Fibroblast of lung (primary cell): ENCODE measurements at places on chromosomes 2 and 18.

DNA sequence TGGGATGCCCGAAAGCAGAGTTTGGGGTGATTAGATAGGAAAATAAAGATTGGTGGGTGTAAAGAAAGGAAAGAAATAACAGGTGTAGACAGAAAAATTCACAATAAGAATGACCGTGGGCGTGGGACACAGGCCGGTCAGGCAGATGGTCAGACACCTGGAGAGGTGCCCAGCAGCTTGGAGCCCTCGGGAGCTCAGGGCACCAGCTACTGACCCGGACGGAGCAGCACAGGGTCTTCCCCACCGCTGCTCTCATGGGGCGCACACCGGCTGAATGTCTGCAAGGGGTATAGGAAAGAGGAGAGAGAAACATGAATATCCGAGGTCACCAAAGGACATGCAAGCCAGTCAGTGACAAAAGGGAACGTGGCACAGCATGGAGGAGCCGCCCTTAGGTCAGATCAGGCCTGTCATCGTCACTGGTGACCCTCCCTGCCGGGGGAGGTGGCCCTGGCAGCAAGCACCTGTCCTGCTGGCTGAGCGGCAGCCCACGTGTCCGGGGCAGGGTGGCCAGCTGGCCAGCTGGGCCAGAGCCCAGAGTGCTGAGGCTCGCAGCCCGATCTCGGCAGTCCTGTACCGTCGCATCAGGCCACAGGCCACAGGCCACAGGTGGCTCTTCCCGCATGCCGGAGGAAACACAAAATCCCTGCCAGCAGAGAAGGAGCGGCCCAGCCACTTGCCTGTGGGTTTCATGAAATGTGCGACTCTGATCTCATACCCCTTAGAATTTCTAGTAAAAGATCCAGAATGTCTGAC, 112.0 kb upstream of the NDUFV2 start:
- DNase-seq = peak; percentile 68

DNA sequence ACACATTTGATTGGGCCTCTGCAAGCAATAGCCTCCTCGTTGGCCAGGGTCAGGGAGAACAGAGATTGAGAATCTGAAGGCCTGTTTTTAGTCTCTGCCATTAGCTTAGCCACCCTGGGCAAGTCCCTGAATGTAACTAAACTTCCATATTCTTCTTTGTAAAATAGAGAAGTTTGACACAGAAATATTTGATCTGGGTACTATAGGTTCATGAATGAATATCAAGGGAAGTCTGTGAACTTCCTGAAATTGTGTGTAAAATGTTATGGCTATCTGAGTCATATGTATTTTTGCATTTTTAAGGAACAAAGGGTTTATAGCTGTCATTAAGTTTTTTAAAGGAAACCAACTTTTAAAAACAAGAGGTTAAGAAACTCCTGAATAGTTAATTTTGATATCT, 23.2 kb downstream of the RND3 start:
- DNase-seq = no peak

GRCh38 chr18:10585260-10585659, 59.4 kb downstream of the NAPG start:
- no peak for DNase-seq

- peak; percentile 66 for DNase-seq
Measured at GRCh38 chr2:119704670-119705120, 25.7 kb downstream of the TMEM177 start.

DNA sequence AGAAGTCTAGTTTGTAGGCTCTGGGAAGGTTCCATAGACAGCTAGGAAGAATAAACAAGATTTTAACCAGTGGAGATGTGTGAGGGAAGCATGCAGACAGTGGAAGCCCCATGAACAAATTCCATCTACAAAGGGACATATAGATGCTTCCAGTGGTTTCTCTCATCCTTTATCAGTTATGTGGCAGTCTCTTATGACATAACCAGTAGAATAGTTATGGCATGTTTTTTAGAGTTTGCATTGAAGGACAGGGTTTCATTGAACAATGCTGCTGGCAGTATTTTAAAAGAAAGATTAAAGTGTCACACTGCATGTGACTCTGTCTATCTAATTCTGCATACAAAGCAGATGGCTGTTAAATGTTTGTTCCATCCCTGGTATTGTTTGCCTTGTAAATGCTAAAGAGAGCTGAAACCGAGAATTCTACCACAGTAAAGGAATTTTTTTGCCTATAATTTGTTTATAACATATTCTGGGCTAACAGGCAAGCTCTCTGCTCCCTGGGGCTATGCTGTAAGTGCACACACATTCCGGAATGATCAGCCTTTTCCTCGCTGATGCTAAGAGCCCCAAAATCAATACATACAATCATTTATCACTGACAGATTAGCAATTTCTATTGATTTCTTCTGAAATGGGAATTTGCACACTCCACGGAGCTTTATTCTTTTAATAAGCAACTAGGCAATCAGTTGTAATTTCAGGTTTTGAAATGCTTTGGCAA, 76.8 kb upstream of the PELI1 start:
- no peak for DNase-seq

DNA sequence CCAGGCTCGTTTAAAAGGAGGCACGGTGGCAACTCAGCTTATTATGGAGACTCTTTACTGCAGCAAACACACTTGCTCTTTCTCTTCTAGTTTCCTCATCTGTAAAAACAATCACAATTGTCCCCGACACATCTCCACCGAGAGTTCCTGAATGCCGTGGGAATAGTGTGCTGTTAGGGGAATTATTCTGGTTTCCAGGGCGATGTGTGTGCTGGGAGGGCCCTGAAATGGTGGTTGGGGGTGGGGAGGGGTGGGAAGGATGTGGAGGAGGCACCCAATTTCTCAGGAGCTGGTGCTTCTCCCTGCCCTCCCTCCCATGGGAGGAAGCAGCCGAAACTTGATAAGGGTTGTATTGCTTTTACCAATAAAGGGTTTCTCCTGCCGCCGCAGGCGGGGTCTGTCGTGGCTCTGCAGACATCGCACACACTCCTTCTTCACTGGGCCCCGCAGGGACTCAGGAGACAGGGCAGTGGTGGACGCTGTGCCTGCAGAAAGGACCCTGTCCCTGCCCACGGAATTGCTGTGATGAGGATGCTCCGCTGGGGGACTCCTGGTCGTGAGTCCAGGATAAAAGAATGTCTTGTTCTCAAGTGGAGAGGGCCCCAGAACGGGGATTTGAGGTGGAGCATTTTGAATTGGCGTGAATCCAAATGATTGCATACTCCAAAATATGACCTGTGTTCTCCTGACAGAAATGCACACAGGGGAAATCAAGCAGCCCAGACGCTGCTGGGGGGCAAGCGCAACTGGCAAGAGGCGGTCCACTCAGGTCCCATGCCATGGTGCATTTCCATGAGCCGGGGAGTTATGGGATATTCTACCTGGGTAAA, 119.2 kb downstream of the ACKR3 start:
- no peak for DNase-seq

DNA sequence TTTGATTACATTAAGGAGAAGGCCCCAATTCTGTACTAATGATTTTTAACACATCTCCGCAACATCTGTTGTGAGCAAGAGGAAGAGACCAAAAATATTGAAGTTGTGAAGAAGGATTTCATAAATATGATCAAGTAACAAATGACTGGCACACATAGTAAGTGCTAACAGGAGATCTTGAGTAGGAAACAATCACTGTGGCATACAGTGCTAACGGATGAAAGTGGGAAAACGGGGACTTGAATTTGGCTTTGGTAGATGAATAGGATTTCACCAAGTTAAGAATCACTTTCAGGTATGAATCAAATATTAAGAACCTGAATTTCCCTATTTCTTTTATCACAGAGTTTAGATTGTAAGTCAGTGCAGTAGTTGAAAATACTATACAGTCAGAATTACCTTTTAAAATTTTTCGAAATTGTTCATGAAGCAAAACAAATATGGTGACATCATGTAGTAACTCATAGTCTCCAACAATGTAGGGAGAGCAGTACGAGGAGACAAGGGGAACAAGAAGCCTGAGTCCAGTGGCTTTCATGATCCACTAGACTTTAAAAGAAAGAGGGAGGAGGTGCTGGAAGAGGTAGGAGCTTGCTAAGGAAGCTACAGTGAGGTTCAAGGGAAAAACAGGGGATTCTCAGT, 16.3 kb downstream of the CWC22 start:
- DNase-seq = no peak

DNA sequence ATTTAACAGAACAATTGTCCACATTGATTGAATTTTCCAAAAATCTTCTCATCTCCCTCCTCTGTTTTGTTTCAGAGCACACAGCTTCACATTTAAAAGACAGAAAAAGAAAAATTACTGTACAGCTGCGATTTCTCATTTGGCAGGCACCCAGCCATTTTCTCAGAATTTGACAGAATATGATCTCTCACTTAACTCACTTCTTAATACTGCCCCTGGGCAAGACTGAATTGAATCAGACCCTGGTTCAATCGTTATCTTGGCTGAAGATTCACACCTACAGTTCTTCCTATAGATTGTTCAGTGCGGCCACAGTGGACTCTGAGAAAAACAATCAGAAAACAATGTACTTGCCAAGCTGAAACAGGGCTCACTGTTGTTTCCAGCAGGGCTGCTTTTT, 90.2 kb upstream of the LHCGR start:
- DNase-seq = no peak

DNA sequence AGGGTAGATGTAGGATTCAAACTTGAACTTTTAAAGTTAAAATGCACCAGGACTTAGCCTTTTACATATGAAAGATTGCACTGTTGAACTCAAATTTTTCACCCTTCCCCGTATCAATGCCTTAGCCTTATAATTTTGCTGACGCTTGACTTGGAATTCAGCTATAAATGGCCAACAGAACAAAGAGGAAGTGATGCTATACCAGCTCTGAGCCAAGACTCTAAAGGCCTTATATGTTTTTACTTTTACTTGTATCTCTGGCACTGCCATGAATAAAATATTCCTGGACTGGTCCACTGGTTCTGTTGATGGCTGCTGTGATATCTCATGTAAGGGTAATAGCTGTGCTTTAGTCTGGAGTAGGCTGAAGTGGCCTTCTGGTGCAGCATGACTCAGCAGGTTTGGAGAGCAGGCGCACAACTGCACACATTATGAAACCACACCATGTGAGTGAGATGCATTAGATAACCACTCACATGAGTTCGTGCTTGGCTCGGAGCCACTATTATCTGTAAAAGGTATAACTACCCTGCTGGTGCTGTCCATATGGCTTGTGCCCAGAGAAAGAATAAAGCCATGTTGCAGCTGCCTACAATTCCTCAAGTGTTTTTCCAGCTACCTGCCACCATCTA, 8.4 kb upstream of the IER3IP1 start:
- peak; percentile 50 for DNase-seq

DNA sequence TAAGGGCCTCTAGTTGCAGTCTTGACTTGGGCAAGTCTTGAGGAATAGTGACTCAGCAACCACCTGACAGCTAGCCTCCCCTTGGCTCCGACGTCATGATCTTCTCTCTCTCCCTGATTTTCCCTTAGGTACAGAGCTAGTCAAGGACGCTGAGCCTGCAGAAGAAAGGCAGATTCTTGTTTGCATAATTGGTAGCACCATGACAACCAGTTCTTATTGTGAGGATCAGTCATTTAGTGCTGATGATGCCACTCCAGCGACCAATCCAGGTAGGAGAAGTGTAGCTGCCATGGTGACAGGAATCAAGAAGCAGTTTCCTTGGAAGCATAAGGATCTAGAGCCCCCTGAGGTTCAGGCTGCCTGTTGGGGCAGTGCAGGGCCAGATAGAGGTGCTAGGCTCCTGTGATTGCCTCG, 2.8 kb upstream of the RESP18 start:
- no peak for DNase-seq

DNA sequence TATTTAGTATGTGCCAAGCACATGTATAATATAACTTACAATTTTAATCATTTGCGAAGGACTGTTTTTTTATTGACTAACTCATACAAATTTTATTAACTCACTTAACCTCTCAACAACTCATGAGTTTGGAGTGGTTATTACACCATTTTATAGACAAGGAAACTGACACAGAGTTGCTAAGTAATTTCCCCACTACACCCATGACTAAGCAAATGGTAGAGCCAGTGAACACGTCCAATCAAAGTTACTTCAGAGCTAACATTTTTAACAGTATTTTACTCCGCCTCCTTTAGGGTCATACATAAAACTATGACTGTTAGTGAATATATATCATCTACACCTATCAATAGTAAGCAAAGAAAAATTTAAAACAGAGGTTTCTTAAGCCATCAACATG, 556.7 kb upstream of the FSIP2 start:
- no peak for DNase-seq

- peak; percentile 41 for DNase-seq
Measured at GRCh38 chr2:153391131-153391530, 87.4 kb downstream of the RPRM start.

- peak; percentile 23 for DNase-seq
Measured at GRCh38 chr18:56992777-56993176, 154.1 kb upstream of the BOD1L2 start.

DNA sequence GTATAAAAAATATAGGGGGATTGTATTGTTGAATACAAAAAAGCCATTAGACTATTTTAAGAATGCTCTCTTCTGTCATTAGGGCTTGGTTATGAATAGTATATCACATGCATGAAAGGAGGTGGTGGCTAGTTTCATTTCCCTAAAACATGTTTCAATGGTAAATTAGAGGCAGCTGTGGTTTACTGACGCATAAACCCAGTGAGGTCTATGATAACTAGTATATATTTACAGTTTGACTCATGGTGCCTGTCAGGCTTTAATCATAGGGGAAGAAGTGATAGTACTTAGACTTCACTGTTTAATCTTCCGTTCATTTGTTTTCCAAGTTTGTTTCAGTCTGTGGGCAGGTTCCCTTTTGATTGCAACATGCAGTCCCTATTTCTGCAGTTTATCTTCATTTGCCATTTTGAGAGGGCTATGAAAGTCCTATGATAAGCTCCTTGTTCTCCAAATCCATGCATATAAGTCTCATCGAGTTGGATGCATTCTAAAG, 55.1 kb upstream of the MAP4K3 start:
- DNase-seq = peak; percentile 99

GRCh38 chr18:49178736-49179135, 228.0 kb upstream of the SMAD7 start:
- DNase-seq = peak; percentile 38

DNA sequence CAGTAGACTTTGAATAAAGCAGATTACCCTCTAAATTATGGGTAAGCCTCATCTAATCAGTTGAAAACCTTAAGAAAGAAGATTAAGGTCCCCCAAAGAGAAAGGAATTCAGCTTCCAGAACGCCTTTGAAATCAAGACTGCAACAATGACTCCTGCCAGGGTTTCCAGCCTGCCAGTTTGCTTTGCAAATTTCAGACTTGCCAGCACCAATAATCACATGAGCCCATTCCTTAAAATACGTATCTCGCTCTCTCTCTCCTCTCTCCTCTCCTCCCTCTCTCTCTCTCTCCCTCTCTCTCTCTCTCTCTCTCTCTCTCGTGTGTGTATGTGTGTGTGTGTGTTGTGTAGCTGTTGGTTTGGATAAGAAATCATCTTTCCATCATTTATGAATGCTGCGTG, 184.2 kb downstream of the PDE1A start:
- no peak for DNase-seq

DNA sequence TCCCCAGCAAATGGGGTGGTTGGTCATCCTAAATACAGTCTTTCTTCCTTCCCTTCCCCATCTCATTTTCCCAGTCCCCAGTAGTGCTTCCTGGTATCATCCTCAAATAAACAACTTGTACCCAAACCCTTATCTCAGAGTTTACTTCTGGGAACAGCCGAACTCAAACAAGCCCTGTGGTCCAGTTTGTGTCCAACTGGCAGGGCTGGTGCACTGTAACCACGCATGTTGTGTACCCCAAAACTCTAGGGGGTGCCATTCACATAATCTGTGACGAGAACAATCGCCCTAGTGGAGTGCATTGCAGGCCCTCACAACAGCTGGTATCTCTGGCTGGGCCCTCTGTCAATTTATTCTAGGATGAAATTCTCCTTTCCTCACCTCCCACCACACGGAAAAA, 366.2 kb downstream of the TNS1 start:
- no peak for DNase-seq
